Common myeloid progenitor, CD34-positive (primary cell): ENCODE measurements at places on chromosomes 16 and 17.
A peak's percentile ranks its signal among the peaks of the same experiment; 100 is the strongest.

DNA sequence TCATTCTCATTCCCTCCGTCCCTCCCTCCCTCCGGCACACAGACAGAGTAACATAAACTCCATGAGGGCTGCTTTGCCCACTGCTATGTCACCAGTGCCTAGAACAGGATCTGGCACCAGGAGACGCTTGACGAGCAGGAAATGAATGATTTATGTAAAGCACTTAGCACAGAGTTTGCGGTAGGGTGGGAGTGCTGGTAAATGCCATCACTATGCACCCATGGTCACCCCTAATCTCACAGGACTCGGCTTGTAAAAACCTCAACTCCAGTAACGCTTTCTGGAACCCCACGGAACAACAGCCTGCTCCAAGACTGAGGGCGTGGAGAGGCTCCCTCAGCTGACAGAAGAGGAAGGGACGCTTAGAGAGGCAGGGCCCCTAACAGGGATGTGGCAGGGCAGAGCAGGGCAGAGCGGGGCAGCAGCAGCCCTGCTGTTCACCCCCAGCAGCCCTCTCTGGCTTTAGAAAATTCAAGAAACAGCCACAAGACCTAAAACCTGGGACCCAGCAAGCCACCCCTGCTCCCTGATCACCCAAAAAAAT, 156.9 kb downstream of the C16orf78 start:
- peak; percentile 95 for DNase-seq

- peak; percentile 71 for DNase-seq
Observed at GRCh38 chr16:87850009-87851006, 19.0 kb downstream of the SLC7A5 start.

GRCh38 chr17:67578142-67578457, 139.6 kb upstream of the NOL11 start:
- no peak for DNase-seq

GRCh38 chr17:34220752-34221395, 34.2 kb upstream of the CCL2 start:
- no peak for DNase-seq

DNA sequence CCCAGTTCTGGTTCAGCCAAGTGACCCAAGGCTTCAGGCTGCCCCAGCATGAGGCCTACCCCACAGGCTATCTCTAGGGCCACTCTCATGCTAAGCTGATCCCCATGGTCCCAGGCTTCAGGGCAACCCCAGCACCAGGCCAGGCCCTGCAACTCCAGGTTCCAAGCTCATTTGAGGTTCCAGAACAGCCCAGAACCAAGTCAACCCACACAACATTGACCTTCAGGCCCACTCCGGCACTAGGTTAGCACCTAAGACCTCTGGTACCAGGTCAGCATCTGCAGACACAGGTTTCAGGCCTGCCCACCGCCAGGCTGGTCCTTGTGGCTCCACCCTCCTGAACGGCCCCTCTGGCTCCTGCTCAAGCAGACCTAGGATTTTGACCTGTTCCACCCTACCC, 421.2 kb downstream of the CDH11 start:
- DNase-seq = no peak

- DNase-seq = no peak
Observed at GRCh38 chr17:17536702-17537101, 40.5 kb upstream of the RASD1 start.

- DNase-seq = no peak
Observed at GRCh38 chr17:28880572-28880945, 17.0 kb downstream of the FLOT2 start.

- peak; percentile 87 for DNase-seq
Observed at GRCh38 chr17:35432176-35433074, at the start of gene SLFN12. TSS of gene SLFN12 (minus strand) at chr17:35432500. CDS start at chr17:35423028, 9,472 bp downstream.

- no peak for DNase-seq
Observed at GRCh38 chr16:81029930-81030604, 5.6 kb upstream of the ATMIN start.

DNA sequence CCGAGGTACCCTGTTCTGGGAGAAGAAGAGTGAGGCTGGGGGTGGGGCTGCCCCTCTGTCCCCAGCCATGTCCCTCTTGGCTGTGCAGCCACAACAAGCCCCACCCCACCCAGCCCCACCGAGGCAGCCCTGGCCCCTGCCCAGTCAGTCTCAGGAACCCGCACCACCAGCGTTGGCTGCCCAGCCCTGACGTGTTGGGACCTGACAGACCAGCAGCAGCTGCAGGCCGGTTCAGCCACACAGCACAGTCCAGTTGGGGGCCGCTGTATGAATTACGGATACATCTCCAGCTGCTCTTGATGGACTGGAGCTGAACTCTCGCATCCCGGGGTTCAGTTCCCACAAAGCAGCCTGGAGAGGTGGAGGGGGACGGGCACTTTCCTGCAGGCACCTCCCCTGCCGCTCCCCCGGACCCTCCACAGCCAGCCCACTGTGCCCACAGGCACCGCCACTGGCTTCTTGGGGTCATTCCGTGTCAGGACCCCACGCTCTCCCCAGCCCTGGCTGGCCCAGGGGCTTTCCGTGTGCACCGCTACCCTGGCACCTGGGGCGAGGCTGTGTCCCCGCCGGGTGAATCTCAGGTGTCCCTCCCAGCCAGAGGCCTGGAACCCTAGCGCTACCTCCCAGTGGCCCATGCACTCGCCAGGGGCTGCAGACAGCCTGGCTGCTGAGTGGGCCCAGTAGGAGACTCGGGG, 7.1 kb downstream of the CDH15 start:
- no peak for DNase-seq

- no peak for DNase-seq
Observed at GRCh38 chr17:6501359-6501758, 55.0 kb downstream of the PITPNM3 start.

DNA sequence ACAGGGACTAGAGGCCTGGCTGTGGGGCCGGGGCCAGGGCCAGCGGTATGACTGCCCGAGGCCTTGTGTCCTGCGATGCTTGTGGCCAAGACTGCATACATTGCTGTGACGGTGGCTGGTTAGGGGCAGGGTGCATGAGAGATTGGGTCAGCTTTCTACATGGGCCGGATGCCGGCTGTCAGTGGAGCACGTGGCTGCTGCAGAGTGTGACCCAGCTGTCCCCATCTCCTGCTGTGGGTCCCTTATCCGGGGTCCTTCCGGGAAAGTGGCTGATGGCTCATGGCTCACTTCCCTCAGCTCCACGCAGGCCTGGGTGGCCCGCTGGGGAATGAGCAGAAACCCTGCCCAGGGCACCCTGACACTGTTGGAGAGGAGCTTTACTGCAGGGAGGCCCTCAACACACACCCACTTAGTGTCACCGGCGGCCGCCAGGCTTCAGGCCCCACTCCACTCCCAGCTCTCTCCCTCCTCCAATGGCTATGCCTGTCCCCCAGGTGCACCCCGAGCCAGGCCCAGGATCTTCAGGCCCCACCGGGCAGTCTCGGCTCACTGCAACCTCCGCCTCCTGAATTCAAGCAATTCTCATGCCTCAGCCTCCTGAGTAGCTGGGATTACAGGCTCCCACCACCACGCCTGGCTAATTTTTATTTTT, 808 bp upstream of the RGS11 start:
- DNase-seq = no peak

DNA sequence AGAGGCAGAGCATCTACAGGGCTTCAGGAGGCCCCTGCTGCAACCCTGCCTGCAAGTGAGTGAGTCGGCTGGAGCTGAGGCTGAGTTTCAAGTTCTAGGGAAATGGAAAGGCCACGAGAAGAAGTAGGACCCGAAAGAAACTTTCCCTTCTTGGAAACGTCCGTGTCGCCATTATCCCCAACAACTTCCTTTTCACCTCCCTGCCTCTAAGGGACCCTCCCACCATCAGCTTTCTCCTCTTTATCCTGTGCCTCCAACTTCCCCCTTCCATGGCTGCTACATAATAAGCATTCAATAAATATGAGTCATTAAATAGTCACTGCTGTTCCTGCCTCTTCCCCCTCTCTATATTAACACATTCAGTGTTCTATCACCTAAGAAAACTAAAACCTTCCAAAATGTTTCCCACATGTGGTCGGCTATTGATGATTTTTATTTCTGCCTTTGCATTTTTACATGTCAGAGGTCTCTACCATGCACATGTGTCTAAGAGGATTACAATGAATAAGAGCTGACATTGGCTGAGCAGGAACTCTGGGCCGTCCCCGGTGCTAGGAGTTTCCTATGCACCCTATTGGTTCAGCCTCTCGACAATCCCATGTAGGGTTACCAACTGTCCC, 115.9 kb upstream of the TNRC6C start:
- peak; percentile 76 for DNase-seq

DNA sequence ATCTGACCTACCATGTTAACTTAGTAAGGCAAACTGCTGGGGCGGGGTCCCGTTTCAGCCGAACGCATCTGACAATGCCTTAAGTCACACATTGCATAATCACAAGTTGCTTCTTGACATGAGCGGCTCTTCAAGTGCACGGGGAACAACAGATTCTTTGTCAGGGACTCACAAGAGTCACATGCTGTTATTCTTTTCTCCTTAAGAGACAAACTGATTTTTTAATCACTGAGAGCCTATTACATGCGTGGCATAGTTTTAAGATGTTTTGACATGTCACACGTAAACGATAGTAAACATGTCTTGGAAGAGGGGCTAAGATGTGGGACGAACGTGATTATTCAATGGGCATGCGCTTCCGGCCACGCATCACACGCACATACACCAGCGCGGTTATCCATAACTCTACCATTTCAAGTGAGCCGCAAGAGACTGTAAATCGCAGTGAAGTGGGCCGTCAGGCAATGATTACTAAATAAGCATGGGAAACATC, 63.4 kb downstream of the ADCY9 start:
- DNase-seq = no peak

- no peak for DNase-seq
Observed at GRCh38 chr17:38603786-38604478, 1.8 kb downstream of the SRCIN1 start.

- DNase-seq = no peak
Observed at GRCh38 chr16:88504489-88505404, 51.7 kb downstream of the ZFPM1 start.

DNA sequence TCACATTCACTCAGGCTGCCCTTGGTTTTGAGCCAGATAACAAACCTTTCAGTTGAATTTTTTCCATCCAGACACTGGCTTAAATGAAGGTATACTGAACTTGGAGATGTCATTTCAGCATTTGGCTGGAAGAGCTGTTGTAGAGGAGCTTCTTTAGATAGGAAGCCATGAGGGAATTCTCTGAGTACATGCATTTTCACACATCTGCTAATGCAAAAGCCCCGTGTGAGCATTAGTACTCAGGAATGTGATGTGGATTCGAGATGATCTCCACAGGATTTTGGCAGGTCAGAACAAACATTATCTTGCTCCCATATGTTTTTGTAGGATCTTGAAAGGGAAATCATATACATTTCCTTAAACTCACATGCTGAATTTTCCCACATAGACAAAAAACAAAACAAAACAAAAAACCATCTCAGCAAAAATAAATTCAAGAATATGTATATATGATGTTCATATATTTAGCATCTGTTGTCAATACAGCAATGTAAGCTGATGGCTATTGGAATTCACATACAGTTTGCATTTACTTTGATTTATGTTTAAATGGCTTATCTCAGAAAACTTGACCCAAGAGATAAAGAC, 277.2 kb upstream of the TBX2 start:
- no peak for DNase-seq

DNA sequence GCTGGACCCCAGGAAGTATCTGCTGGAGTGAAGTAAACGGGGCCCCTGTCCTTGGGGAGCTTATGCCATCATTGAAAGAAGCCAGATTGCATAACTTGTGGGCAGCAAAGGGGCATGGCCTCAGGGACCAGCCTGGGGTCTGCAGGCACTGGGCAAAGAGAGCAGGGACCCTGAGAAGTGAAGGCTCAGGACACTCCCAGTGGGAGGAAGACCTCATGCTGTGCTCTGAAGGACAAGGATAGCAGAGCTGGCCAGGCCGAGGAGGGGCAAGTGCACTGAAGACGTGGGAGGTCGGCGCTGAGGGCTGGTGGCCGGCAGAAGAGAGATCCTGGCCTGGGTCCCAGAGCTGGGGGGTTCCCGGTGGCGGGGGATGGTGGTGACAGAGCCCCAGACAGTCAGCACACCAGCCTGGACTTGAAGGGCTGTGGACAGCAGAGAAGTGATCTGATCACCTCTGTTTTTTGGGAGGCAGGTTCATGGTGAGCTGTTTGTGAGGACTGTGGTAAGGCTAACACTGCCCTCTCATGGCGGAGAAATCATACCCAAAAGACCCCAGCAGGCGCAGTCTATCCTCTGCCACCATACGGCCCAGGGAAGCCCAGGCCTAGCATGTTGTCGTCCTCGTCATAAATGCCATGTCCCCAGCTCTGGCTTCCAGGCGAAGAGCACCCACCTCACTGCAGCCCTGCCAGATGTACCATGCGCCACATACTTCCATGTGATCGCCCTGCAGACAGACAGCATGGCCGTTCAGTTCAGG, 7.1 kb upstream of the CNP start:
- peak; percentile 76 for DNase-seq

DNA sequence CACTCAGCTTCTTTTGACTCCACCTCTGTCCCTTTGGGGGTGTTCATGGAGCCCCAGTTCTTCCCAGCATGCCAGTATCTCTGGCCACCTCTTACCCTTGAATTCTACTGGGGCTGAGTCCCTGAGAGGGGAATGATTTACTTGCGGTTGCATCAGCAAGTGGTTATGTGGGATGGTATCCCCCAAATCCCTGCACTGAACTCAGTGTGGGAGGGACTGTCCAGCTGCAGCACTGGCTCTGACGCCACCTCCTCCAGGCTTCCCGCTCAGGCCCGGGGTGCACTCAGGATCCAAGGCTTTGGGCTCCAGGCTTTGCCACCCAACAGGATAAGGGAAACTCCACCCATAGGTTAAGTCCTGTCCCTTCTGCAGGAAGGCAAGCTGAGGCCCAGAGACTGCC, 21.1 kb upstream of the BRD7 start:
- DNase-seq = no peak

GRCh38 chr16:11575223-11575589, 11.5 kb downstream of the LITAF start:
- DNase-seq = no peak

- no peak for DNase-seq
Observed at GRCh38 chr17:36118477-36119353, 15.1 kb downstream of the CCL4 start.

DNA sequence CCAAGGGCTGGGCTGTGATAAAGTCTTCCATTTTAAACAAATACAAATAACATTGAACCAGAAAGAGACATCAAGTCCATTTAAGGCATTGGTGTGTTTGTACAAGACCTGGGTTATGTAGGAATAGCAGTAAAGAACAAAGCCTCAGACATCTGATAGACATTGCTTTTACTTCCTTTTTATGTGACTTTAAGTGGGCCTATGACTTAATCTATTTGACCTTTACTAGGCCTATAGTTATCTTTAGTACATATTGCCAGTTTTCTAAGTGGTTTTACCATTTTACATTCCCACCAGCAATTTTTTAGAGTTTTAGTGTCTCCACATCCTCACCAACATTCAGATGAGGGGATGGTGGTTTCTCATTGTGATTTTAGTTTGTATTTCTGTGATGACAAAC, 298.8 kb downstream of the ZFHX3 start:
- no peak for DNase-seq

GRCh38 chr17:49512296-49513043, 17.4 kb downstream of the NGFR start:
- DNase-seq = no peak

- DNase-seq = no peak
Observed at GRCh38 chr17:65850486-65850885, 289.0 kb upstream of the AXIN2 start.

GRCh38 chr16:85757341-85757822, 6.5 kb upstream of the C16orf74 start:
- no peak for DNase-seq
